ENCODE measurements at places on chromosomes 13 and 19.

DNA sequence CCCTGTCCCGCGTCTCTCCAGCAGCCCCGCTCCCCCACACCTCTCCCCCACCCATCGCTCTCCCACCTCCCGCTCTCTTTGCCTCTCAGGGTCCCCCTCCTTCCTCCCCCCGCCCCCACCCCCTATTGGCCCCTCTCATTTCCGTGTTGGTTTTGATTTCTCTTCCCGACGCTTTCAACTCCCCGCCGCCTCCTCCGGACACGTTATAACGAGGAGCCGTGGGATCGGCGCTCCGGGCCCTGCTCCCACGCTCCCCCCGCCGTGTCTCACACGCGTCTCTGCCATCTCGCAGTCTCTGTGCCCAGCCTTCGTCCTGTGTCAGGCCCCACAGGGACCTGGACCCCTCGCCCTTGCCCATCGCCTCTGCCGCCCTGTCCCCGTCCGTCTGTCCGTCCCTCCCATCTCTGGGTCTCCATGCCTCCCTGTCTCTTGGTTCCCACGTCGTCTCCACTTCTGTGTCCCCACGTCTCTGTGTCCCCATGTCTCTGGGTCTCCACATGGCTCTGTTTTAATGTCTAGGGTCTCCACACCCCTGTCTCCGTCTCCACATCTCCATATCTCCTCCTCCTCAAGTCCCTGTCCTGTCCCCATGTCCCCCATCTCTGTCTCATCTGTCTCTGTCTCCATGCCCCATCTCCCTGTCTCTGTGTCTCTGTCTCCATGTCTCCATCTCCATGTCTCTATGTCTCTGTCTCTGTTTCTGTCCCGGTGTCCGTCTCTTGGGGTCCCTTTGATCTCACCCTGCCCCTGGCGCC lies 13.1 kb downstream of the ERFL start:
- no peak for DNase-seq

GRCh38 chr19:56105090-56105701 lies 15.9 kb downstream of the ZNF787 start:
- peak; percentile 68 for DNase-seq

- DNase-seq: no peak
These were observed 298 bp upstream of the FAM98C start for GRCh38 chr19:38402623-38402966.

DNA sequence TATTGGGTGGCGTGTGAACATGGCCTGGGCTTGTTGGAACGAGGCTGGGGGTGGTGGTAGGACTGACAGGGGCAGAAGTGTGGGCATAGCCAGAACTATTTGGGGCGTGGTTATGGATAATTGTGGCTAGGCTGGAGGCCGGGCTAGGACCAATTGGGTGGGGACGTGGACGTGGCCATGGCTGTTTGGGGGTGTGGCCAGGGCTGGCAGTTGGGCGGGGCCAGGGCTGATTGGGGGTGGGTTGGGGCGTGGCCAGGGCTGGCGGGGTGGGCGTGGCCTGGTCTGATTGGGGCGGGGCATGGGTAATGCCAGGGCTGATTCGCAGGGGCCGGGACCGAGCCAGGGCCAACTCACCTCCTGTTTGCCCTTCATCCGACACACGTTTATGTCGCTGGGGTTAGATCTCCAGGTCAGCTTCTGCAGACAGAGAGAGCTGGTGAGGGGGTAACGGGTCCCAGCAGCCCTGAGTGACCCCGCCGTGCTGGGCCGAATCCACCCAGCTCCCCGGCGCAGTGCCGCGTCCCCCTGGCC lies 2.8 kb downstream of the SEMA6B start:
- DNase-seq: peak; percentile 79

DNA sequence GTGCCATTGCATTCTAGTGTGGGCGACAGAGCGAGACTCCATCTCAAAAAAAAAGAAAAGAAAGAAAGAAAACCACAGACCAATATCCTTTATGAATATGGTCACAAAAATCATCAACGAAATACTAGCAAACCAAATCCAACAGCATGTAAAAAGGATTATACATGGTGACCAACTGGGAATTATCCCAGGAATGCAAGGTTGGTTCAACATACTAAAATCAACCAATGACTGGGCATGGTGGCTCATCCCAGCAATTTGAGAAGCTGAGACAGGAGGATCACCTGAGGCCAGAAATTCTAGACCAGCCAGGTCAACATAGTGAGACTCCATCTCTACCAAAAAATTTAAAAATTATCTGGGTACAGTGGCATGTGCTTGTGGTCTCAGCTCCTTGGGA lies 7.2 kb downstream of the TSKS start:
- DNase-seq: no peak

GRCh38 chr13:95480791-95481780 lies 71.4 kb upstream of the CLDN10 start:
- DNase-seq: no peak

- DNase-seq: no peak
These were observed 345.7 kb downstream of the MTUS2 start for GRCh38 chr13:29165840-29166239.

DNA sequence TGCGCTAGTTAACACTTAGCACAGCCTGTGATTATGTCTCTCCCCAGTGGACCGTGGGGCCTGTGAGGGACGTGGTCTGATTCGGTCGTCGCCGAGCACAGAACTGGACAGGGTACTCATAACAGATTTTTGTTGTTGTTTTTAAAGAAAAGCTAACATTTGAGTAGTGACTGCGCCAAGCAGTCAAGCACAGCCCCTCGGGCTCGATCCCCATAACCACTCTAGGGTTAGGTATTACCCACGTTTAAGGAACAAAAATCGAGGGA lies 805 bp upstream of the PTOV1 start:
- no peak for DNase-seq

GRCh38 chr19:49116544-49116943 lies 2.4 kb downstream of the LIN7B start:
- no peak for DNase-seq
